ENCODE measurements at places on chromosomes 5 and 9.

DNA sequence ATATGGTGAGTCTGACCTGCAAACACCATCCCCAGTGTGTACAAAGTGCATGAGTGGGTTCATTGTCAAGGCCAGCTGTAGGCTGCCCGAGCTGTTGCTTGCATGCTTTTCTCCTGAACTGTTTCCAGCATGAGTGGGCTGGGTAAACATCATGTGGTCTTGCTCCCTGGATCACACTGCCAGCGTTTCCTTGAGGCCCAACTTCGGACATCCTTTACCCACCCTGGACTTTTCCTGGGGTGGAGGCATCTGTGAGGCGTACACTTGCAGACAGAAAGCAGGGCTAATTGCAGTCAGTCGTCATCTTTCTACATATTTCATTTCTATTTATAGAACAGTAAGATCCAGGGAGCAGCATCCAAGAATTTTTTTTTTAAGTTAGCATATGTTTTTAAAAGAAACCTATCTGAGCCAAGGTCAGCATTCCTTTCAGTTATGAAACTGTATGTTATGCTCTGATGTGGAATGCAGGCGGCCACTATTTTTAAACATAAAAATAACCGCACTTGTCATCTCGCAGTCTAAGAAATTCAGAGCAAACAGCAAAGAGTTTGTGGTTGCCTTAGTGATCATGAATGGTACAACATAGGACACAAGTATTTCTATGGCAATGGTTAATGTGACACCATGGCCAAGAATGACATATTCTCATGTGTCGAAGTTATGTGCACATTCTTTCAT lies 106.5 kb upstream of the DMRT1 start:
- DNase-seq = no peak

GRCh38 chr9:105447386-105447813 lies 434 bp upstream of the FSD1L start:
- DNase-seq = no peak

- DNase-seq = no peak
These were observed 113.4 kb downstream of the LHX2 start for GRCh38 chr9:124124729-124125650.

GRCh38 chr5:54621709-54622108 lies 104.2 kb downstream of the SNX18 start:
- DNase-seq = no peak

DNA sequence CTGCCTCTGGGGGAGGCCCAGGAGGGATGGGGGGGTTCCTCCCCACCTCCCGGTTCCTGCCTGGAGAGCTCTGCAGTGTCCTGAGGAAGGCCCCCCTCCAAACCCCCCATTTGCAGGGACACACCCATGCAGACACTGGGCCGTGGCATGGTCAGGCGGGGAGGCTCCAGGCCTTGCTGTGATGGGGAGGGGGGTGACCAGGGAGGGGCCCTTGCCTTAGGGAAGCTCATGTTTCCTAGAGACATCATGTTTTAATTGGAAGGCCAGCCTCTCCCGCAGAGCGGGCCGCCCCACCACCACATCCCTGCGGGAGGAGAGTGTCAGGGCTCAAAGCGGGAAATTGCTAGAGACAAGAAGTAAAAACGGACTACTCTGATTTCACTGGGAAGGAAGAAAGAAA lies 12.0 kb downstream of the PRRX2 start:
- no peak for DNase-seq

DNA sequence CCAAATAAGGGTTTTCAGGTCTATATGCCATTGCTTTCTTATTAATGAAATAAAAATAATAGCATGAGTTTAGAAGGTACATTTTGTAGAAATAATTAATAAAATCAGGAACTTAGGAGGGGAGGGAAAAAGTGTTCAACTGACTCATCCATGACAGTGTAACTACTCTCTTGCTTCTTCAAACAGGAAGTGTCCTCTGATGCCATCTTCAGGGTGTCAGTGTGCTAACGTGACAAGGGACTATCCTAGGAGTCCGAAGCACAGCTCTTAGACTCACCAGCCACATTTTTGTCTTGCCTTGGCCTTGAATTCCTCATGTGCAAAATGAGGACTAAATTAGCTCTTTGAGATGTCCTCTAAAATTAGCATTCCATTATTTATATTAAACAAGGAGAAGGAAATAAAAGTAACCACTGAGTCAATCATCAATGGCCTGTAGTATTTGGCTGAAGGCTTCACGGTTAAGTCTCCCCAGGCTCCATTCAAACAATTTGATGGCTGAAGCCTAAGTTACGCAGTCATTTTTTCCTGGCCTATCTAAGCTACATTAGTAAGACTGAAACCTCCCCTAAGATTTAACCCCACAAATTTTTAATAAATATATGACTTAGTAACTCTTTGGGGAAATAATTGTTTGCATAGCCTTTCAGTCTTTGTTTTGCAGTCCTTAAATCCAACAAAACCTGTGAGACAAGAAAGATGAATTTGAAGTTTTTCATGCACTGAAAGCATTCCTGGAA lies 151.1 kb downstream of the ARL15 start:
- DNase-seq = no peak

DNA sequence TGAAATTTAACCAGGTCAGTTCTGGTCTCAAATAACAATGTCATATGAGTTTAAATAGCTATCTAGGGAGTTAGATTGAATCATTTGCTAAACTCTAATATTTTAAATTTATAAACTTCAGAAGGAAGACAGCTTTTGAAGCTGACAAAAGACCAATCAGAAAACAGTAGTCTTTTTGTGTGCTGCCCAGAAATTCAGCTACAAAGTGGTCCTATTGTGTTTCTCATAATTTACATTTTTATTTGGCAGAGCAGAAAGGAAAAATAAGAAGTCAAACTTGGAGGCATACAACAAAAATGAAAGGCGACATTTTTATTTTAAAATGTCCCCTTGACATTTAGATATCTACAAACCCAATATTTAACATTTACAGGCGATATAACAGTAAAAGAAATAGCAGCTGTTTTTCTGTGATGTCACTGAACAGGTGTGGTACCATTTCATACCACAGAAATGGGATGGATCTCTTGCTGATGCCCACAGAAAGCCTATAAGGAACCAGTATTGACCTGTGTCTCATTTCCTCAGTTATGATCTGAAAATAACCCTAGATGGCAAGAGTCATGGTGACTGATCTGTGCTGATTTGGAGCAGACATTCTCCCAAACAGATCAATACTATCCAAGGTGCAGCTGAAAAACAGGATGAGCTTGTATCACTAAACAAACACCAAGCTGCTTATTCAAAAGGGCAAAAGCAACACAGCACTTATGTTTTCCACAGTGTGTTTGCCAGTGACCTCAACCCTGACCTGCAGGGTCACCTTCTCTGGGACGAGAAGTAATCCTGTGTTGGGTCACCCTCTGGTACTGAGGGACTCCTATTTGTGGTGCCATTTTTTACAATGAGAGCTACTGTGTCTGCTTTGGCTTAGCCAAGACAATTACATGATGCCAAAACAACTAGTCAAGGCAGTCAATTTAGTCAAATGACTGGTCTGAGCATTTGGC lies 3.6 kb upstream of the FST start:
- no peak for DNase-seq

DNA sequence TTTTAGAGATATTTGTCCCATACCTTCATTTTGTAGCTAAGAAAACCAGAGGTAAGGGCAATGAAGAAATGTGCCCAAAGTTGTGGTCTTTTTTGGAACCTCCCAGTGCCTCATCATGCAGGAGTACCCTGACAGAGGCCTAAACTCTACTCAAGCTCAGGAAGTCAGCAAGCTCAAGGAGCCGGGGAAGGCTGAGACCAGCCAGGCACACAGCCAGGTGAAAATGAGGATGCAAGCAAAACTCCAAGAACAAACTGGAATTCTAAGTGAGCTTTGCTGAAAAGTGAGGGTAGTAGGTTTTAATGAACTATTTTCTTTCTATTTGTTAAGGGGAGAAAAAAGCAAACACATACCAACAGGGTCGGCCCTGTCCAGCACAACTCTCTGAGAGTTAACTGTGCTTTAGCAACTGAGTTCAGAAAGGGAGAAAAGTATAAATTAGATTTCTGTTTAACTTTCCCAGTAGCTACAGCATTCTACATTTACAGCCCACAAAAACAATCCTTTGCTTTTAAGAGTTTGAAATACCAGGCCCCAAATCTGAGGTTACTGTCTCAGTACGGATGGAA lies 146.4 kb downstream of the GNAQ start:
- DNase-seq = no peak

- DNase-seq = no peak
These were observed 192.2 kb downstream of the DMAC1 start for GRCh38 chr9:7607421-7607820.

DNA sequence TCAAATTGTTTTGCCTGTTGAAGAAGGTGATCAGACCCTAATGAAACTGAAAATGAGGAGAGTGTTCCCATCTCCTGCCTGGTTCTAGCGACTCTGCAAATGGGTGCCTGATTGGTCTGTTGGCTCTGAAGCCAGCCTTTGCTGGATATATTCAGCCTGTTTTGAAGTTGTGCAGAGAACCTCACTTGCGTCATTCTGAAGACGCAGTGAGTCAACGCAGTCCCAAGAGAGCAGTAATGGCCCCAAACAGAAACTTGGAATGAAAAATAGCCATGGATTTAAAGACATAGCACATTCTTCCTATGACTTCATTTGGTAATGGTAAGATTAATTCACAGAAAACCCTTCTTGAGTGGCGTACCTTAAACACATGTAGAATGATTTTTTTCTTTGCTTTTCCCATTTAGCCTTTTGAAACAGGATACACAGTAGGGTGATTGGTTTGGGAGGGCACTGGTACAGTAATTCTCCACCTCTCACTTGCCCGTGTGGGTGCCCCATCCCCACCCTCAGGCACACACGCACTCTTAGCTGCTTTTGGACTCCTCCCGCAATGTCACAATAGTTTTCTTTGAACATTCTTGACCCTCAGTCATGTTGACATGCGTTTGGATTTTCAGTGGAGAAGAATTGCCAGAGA lies 54.1 kb upstream of the ABL1 start:
- no peak for DNase-seq

DNA sequence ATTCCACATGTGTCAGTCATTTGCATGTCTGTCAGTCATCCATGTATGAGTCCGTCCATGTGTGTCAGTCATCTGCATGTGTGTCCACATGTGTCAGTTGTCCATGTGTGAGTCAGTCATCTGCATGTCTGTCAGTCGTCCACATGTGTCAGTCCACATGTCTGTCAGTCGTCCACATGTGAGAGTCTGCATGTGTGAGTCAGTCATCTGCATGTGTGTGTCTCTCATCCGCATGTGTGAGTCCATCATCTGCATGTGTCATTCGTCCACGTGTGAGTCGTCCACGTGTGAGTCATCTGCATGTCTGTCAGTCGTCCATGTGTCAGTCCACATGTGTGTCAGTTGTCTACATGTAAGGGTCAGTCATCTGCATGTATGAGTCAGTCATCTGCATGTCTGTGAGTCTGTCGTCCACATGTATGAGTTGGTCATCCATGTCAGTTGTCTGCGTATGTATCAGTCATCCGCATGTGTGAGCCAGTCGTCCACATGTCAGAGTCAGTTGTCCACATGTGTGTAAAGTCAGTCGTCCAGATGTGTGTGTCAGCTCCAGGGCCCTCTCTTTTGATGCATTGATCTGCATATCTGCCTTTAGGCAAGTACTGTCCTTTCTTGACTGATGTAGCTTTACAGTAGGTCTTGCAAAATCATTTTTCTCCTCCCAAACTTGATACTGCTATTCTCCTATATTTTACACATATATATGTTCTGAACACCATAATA lies 72.5 kb upstream of the CACNA1B start:
- no peak for DNase-seq

GRCh38 chr9:124869466-124869985 lies 7.6 kb downstream of the ARPC5L start:
- no peak for DNase-seq

DNA sequence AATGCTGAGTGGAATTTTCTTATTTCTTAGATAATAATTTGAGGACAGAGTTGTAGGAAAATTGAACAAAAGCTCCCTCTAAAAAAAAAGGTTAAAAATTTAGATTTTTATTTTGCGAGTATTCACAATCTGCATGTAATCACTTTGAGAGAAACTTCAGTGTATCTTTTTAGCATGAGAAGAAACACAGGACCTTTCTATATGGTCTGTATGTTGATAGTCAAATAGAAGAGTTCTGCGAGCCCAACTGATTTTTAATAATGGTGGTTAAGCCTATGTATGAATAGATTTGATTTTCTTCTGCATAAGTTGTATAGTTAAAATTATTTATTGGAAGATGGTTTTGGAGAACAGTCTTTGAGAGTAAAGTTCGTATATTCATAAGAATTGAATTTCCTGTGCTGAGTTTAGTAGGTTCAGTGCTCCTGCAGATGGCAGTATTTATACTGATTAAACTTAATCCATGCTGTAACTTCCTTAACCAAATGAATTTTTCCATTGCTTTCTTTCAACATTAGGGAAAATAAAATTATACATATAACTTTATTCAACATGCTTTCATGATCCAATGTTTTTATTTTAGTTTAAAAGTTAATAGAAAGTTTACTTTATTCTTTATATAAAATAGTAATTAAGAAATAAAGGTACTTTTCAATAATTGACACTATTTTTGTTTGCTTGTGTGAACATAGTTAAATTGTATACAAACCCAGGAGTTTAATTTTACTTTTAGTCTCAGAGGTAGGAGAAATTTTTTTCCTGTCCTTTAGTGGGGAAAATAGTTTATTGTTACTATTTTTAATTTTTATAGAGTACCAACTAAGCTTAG lies 19.6 kb downstream of the TCERG1 start:
- no peak for DNase-seq

- DNase-seq = no peak
These were observed 1.6 kb downstream of the CLPTM1L start for GRCh38 chr5:1343315-1343751.

GRCh38 chr9:79880626-79881025 lies 308.9 kb downstream of the TLE4 start:
- DNase-seq = no peak

DNA sequence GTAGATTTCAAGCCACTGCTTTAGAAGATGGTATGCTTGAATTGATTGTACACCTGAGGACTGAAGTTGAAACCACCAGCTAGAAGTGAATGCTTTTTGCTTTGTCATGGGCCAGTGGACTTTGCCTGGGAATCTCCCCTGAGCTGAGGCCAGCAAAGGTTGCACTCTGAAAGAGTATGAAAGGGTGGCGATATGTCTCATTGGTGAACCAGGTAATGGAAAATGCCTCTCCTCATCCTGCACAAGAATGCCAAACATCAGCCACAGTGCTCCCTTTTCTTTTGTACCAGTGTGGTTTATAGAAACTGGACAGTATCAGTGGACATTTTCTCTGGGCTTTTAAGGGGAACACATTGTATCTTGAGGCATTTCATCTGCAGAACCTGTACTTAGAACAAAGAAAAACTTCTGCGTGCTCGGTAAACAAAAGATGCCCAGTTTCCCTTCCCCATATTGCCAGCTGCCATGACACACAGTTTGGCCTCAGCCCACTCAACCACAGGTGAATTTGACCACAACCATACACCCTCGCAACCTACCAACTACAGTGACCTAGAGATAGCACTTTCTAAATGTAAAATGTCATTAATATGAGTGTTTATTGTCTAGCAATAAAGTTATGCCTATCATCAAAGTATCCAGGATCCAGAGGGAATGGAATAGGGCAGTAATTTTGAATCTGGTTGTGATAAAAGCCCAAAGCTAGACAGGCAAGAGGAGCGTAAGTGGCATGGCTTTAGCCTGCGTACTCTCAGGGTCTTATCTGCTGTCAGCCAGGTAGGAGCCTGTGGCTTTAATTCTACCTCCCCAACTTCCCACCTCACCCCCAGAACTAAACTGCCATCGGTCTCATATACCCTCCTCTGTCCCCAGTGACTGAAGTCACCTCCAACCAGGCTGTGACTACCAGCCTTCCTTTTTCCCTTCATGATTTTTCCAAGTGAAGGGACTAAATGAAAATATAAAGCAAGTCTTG lies 79.5 kb upstream of the LHFPL2 start:
- no peak for DNase-seq
